ENCODE measurements at places on chromosomes 3 and 15.

DNA sequence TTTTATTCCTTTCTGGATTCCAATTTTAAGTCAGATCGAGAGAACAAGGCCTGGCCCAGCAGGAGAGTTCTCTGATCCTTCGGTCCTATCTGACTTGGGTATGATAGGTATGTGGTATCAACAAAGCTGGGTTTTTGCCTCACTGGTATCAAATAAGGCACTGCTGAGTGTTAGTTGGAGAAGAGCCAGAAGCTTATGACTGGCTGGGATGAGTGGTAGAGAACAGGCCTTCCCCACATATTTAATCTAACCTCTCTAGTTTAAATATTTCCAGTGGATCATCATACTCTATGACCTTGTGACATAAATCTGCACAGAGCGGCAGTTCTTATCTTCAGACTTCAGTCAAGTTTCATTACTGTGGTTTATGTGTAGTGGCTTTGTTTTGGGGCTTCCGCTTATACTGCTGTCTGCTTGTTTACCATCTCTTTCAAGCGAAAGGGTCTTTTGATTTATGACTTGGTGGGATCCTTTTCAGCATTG is 164.5 kb downstream of the PTPRG start:
- DNase-seq, result no peak

GRCh38 chr15:77369168-77369567 is 50.7 kb downstream of the PEAK1 start:
- no peak for DNase-seq

- no peak for DNase-seq
Measured at GRCh38 chr15:81723113-81723651, 322.6 kb downstream of the MEX3B start.

- DNase-seq, result no peak
Measured at GRCh38 chr3:194272861-194273742, 78.0 kb downstream of the CPN2 start.

GRCh38 chr15:52464040-52464439 is 64.6 kb downstream of the MYO5A start:
- DNase-seq, result no peak

DNA sequence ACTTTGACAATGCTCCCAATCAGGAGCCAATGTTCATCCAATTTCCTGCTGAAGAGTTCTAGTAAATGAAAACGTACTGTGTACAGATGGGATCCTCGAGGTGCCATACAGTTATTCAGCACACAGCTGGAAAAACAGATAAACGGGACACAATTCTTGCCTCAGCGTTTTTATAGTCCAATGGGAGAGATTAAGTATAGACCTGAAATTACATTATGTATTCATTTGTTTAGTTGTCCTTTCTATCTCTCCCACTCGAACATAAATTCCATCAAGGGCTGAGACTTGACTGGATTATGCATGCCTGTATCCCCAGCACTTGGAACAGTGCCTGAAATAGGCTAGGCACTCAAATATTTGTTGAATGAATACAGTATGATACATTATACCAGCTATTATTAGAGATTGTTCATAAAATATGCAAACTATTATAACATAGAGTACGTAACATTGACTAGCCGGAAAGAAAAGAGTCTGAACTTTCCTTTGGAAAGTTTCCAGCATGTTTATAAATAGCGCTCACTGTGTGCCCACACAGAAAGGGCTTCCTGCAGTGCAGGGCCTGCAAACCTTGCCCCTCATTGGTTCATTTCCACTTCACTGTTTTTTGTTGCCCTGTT is 27.4 kb upstream of the SNTN start:
- DNase-seq, result no peak
